CD4-positive, alpha-beta memory T cell (primary cell): ENCODE measurements at places on chromosomes 7 and 10.

GRCh38 chr7:2309889-2310331, 4.3 kb downstream of the SNX8 start:
- H3K4me1 ChIP-seq, result peaks cover 8% of the 10 kb centered on the region
- H3K27ac ChIP-seq, result no peak overlapping the region
- no peak overlapping the region for H3K4me3 ChIP-seq

- H3K4me3 ChIP-seq, result no peak overlapping the region
- no peaks in the 10 kb centered on the region for H3K36me3 ChIP-seq
- no peak overlapping the region for H3K27ac ChIP-seq
- H3K4me1 ChIP-seq, result no peaks in the 10 kb centered on the region
- DNase-seq, result no peak
Measured at GRCh38 chr10:75959912-75960311, 528.5 kb downstream of the LRMDA start.

DNA sequence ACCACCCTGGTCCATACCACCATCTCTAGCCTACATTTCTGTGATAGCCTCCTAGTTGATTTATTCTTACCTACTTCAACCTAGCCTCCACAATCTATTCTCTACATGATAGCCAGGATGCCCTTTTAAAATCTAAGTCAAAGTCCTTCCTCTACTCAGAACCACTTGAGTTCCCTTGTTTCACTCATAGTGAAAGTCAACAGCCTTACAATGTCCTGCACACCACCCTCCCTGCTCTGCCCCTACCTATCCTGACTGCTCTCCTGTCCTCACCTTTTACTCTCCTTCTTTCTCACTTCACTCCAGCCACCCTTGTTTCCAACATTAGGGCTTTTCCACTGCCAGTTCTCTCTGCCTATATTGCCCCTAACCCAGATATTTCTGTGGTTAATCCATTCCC, 146.7 kb downstream of the GRM3 start:
- H3K27me3 ChIP-seq, result no peaks in the 10 kb centered on the region
- no peak for DNase-seq
- no peak overlapping the region for H3K27ac ChIP-seq
- H3K4me3 ChIP-seq, result no peak overlapping the region
- no peaks in the 10 kb centered on the region for H3K4me1 ChIP-seq

GRCh38 chr10:122077311-122077875, 88.4 kb downstream of the TACC2 start:
- H3K4me3 ChIP-seq, result no peak overlapping the region
- no peak overlapping the region for H3K27ac ChIP-seq
- H3K4me1 ChIP-seq, result no peaks in the 10 kb centered on the region
- no peaks in the 10 kb centered on the region for H3K27me3 ChIP-seq
- no peaks in the 10 kb centered on the region for H3K36me3 ChIP-seq
- DNase-seq, result no peak

DNA sequence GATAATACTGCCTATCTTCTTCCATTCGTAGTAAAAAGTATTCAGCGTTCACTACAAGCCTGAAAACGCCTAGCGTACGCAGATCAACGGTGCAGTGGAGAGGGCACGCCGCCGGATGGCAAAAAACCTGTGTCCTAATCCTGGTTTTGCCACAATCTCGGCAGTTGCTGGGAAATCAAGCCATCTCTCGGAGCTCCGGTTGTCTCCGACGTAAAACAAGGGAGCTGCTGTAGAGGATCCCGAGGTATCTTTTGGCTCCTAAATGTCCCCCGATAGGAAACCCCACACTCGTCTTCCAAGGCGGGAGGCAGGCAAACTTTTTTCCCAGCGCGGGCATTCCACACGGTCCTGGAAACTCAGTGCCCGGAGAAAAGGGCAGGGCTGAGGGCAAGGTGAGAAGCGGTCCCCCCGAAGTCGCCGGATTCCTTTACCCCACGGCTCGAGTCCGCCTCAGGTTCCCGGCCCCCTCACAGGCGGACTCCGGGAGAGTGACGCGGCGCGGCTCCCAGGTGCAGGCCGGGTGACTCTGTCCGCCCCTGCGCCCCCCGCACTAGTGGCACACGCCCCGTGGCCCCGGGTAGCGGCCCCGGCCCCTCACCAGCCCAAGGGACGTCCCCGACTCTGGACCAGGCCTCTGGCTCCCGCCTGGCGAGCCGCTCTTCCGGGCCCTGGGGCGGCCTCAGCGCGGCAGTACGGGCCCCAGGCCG, 649 bp downstream of the IDE start:
- no peaks in the 10 kb centered on the region for H3K36me3 ChIP-seq
- H3K4me3 ChIP-seq, result peak overlapping the region; percentile 86
- H3K27me3 ChIP-seq, result no peaks in the 10 kb centered on the region
- peak overlapping the region; percentile 85 for H3K27ac ChIP-seq
- peaks cover 26% of the 10 kb centered on the region for H3K4me1 ChIP-seq
